ENCODE measurements at places on chromosomes 12 and 14.

GRCh38 chr12:32548691-32549281 lies 130.3 kb upstream of the DNM1L start:
- no peak for DNase-seq

DNA sequence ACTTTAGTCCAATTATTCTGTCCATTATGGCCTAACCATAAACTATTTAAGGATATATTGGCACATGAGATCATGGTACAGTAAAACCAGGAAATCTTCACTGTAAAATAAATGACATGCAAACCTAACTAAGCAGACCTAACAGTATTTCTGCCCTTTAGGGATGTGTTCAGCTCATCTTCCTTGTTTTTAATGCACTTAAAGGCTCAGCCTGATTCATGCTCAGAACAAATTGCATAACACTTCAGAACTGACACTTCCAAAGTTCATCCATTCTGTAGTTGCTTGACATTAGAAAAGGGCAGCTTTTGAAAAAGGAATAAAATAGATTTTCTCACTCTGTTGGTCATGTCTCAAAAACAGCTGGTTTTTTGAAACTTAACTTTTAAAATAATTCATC lies 708.5 kb downstream of the C12orf50 start:
- DNase-seq = no peak

DNA sequence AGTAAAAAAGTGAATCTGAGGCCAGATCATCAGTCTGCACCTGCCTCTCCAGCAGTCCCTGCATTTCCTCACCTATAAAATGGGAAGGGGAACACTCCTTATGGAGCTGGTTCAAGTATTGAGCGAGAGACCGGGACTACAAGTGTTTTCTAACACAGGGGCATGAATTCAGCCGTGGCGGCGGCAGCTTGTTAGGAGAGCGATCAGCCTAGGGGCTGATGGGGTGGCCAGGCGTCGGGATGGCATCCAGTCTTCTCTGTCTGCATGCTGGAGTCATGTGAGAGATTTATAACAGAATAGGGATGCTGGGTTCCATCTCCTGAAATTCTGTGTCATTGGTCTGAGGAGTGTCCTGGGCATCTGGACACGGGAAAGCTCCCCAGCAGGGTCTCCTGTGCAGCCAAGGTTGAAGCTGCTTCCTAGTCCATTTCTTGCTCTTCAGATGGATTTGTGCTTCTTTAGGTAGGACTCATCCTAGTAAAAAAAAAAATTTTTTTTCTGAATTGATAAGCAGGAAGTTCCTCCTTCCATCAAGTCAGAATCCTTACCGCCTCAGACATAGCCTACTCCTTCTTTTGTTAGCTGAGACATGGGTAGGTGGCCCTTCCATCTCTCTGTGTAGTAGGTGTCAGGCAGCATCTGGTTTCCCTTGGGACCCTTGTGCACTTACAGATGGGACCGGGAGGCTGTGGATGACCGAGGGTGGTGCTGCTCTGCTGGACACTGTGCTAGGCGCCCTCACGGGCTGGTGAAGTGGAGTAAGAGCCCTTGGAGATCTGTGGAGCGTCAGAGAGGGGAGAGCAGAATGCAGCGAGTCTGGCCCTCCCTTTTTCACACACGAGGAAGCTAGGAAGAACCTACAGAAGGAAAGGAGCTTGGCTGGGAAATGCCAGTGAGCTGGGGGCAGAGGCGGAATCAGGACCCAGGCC lies 146.7 kb downstream of the TSPAN9 start:
- no peak for DNase-seq

DNA sequence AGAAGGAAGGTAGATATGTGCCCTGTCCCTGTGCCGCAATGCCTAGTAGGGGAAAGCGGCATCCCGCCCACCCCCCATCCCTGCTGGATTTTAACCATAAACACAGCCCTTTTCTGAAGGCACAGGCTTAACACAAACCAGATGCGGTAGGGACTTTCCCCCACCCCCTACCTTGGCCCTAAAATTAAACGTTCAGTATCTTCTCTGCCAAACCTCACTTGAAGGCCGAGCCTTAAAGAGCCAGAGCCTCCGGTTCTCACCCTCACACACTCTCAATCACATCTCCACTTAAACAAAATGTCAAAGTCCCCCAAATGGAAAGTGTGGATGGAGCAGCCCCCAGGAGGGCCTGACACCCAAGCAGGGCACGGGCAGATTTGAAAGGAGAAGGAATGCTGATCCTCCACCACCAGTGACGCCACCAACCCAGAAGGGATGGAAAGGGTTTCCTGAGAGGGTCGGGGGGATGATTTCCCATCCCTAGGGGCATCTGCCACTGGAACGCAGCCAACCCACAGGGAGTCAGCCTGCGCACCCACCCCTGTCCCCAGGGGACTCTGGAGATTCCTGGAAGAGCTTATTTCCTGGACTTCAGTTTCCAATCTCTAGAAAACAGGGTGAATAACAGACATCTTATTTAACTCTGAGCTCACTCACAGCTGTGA lies 26.4 kb downstream of the ACTN1 start:
- no peak for DNase-seq

DNA sequence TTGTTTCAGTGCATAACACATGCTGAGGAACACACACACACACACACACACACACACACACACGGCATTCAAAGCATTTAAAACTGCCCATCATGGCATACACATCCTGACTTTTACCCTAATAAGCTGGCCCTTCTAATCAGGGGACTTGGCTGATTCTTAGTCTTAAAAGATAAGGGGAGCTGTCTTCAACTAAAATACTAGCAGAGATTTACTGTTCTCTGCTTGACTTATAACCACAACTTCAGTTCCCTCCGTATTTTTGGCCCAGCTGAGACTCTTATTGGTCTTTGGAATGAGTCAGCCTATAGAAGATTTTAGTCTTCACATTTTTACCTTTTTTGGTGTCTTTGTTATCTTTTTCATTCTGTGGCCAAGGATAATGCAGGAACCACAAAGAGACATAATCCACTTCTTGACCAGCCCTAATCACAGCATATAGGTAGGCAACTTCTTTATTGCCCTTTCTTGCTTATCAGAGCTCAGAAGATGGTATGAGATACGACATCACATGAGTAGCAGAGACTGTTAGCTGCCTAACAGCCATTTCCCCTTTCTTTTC lies 25.1 kb upstream of the SLC8A3 start:
- no peak for DNase-seq

- peak; percentile 44 for DNase-seq
Measured at GRCh38 chr12:103884316-103884715, 43.3 kb upstream of the NT5DC3 start.

DNA sequence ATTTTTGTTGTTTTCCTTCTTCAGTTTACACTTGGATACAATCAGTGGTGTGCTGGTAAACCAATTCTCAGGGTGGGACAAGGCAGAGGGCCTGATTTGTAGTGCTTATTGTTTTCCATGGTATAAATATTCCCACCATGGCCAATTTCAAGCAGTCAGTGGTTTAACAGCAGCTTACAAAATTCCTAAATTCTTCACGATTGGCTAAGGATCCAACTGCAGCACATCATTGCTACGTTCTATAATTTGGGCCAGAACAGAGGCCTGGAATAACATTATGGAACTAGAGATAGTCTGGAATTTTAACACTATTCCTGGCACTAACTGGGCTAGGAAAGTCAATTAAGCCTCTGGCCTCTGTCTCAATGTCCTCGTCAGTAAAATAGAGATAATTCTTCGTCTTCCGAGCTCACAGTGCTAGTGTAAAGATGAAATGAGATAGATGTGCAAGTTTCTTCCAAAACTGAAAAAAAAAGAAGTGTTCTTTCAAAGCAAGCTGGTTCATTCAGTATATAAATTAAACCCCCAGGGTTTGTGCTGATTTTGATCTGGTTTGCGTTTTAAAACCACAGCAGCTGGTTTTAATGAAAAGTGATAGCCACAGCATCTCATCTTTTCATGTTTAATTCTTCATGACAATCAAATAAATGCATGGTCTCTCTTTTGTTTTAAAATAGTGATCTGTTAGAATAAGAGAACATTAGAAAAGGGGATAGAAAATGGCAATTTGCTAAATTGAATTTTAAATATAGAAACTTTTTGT lies 104.1 kb downstream of the EPS8 start:
- DNase-seq = no peak

DNA sequence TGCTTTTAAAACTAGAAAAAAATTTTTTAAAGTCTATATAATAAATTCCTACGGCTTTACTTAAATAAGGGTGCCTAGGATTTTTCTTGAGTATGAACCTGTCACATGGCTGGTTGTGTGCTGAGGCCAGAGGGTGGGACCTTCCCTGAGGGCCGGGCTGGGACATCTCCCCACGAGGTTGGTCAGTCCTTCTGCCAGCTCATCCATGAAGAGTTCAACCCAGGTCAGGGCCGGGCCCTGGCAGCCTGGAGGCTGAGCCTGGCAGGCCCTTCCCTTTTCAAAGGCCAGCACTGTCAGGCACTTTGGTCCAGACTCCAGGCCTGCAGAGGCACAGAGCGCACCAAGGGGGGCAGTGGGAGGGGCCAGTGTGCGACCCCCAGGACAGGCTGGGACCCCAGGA lies 31.7 kb downstream of the TNFAIP2 start:
- no peak for DNase-seq

GRCh38 chr14:81682134-81682533 lies 148.5 kb upstream of the SEL1L start:
- no peak for DNase-seq

- DNase-seq = peak; percentile 18
Measured at GRCh38 chr12:41521872-41522379, 333.8 kb downstream of the PDZRN4 start.

GRCh38 chr12:109871668-109872314 lies 8.6 kb downstream of the GLTP start:
- no peak for DNase-seq

DNA sequence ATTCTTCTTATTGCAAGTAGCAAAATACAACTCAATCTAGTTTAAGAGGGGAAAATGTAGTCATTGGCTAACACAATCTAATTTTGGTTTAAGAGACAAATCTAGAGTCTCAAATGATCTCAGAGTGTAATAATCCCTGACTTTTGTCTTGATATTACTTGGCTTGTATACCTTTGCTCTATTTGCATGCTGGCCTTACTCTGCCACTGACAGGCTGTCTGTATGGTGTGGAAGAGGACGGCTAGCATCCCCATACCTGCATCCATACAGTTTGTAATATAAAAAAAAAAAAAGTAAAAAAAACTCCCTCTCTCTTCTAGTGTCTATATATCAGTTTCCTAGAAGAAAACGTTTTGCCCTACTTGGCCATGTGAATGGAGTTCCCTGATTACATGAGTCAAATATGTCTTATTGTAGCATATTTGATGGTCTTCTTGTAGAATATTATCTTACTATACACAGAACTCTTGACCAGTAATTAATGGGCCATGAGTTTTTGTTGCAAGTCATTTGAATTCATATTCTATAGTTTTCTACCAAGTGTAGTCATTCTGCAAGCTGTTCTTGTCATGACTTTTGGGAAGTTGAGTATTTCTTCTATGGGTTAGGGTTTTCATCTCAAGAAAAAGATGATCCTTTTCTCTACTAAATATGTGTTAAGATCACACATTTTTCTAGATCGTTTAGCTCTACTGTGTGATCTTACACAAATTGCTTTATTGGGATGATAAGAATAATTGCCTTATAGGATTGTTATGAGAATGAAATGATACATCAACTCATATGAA lies 8.2 kb downstream of the HIF1A start:
- no peak for DNase-seq

DNA sequence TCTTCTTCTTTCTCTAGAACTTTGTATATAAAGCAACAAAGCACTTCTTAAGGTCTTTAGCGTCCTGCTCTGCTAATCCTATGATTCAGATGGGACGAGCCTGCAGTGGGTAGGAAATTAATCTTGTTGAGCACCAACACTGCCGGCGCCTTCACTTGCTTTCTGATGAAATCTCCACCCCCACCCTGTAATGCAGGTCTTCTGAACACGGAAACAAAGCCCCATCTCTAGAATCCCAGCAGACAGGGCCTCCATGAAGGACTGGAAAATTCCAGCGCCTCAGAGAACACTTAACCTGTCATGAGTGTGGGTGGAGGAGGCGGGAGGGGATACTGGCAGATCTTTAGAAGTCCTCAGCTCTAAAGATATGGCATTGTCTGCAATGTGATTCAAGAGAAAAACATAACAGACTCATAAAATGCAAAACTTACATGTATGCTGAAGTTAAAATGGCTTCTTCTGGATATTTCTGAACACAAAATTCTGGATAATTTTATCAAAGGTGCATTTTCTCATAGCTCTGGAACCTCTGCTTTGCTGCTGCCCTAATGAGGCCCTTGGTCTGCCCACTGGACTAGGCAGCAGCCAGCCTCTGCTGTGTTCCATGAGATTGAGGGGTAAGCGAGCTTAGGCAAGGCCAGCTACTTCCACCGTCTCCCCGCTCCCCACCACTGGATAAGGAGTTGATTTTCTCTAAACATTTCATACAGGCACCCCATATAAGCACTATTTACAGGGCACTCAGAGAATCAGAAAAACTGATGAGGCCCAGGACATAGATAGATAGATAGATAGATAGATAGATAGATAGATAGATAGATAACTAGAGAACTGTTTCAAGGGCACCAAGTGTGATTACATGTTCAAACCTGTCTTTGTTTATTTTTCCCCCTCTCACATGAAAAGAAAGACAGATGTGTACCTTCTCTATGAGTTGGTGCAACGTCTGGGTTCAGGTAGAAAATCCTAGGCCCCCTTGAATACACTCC lies 43.1 kb downstream of the ZFP36L1 start:
- DNase-seq = no peak

GRCh38 chr12:66066929-66067523 lies 63.5 kb downstream of the LLPH start:
- DNase-seq = no peak

- DNase-seq = no peak
Measured at GRCh38 chr14:70208380-70208779, 19.6 kb upstream of the SLC8A3 start.

DNA sequence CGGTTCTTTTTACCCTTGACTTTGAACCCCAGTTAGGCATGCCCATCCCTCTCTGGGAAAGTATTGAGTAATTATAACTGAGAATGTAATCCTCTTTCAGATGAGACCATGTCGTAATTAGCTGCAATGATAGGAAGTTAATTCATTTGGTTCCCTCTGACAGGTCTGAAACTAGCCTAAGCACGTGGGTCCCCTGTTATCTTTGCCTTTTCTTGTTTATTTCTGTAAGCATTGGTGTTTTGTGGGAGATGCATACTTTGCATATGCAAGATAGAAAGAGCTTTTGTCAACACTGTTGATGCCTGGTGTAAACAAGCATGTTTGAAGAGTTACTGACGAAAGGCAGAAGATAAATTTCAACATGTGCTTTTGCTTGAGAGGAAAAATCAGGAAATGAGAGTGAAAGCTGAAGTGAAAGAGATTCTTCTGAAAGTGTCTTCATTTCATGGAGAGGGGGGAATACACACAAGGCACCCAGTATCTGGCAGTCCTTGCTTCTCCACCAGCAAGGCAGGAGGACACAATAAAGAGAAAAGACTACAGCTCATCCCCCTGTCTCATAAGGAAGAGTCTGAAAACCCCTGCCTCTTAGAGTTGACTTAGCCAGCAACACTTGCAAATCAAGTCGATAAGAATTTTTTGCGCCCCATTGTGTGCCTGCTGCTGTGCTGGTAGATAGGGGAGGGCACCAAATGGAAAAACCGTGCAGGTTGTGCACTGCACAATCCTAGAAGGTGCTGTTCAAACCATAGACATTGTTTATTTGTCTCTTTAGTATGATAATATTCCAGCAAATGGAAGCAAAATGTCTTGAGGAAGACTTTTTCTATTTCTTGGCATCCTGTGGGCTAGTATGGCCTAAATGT lies 77.8 kb downstream of the SLC24A4 start:
- no peak for DNase-seq

- no peak for DNase-seq
Measured at GRCh38 chr12:51953089-51953488, 1.6 kb downstream of the ACVR1B start.

All from CD4-positive, alpha-beta T cell treated with Interleukin-4 for 4 hours (primary cell).